Foreskin melanocyte (primary cell): ENCODE measurements at places on chromosomes 12 and 14.

DNA sequence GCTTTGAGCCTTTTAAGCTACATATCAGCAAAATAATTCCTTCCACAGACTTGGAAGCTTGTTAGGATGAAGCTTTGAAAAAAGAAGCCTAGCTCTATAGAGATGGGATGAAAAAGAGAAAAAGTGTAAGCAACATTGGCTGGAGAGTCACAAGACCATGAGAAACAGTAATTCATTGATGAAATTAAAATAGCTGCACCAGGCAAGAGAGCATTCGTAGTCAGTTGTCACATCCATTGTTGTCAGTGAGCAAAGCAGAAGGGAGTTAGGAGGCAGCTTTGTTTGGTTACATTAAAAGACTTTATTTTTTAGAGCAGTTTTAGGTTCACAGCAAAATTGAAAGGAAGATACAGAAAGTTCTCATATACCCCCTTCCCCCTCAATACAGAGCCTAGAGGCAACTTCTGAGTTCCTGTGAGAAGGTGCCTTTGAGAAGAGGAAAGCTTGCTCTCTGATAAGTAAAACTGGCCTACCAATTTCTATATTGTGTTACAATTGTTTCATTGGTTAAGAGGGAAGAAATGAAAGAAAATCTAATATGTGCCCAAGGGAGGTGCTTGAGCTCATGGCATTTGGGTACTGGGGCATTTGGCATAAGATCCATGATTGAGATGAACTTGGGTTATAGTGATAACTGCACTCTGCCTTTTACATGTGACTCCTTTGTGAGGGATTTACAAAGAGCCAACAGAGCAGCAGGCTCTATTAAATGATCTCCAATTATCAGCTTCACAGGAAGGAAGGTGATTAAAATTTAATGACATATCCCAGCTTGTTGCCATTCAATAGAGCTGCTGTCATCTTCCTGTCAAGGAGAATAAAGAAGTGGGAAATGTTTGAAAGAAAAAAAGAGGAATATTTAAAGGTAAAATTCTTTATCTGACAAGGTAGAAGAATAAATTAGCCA, 361.3 kb upstream of the TMTC1 start:
- DNase-seq = no peak

DNA sequence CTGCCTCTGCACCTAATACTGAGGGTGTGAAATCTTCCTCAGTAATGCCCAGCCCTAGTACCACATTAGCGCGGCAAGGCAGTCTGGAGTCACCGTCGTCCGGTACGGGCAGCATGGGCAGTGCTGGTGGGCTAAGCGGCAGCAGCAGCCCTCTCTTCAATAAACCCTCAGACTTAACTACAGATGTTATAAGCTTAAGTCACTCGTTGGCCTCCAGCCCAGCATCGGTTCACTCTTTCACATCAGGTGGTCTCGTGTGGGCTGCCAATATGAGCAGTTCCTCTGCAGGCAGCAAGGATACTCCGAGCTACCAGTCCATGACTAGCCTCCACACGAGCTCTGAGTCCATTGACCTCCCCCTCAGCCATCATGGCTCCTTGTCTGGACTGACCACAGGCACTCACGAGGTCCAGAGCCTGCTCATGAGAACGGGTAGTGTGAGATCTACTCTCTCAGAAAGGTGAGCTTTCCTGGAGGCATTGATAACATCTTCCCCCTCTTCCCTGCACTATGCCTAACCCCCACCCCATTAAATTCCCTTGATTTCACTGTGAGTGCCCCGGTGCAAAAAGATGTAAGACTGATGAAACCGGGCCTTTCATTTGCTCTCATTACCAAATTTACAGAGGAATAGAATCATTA, 291.4 kb downstream of the NAV3 start:
- no peak for DNase-seq

GRCh38 chr14:95361373-95362137, 41.8 kb upstream of the CLMN start:
- DNase-seq = no peak

- no peak for DNase-seq
Measured at GRCh38 chr14:69648480-69649451, 37.4 kb downstream of the SUSD6 start.

GRCh38 chr12:115726691-115727090, 550.8 kb downstream of the MED13L start:
- DNase-seq = no peak

GRCh38 chr12:103431950-103432349, 63.8 kb downstream of the C12orf42 start:
- DNase-seq = no peak

DNA sequence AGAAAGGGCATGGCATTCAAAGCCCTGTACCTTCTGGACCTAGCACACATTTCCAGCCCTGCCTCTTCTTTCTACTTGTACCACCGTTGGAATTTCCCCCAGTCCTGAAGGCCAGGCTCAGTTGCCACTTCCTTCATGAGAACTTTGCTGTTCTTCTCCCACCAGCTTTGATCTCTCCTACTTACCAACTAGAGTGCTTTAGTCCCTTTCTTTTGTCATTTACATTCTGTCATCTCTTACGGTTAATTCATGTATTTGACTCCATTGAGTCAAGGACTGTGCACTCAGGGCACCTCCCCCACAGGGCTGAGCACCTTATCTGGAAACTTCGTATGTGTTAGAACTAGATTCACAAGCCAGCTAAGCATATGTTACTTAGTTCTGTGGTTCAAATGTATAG, 26.3 kb downstream of the BICDL1 start:
- no peak for DNase-seq

DNA sequence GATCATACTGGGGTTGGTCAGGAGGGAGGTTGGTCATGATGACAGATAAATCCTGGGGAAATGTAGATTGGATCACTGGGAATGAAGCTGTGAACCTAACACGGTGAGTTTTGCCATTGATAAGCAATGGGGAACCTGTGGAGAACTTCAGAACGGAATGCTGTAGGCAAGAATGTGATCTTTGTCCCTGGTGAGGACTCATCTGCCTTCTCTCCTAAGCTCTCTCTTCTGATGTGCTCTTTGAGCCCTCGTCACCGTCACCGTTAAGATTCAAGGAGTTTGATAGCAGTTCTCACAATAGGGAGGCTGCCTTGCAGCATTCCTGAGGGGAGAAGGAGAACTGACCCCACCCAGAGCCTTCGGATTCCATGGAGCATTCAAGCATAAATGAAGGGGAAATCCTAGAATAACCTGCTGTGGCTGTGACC, 217.6 kb downstream of the ANO6 start:
- no peak for DNase-seq

DNA sequence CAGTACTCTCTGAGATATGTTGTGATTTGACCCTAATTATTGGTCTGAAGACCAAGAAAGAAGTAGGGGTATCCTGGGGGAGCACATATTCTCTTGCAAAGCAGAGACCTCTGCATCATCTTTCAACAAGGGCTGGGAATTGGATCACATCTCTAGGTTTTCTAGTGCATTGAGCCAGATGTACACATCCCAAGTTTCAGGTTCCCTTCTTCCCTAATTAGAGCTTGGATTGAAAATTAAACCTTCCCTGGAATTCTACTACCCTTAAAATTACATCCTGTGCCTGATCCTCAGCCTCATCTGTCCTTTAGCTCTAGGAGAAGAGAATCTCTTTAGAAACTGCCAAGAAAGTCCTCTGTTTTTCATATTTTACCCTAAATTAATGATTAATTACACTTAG, 839.6 kb downstream of the SLC6A15 start:
- DNase-seq = no peak

DNA sequence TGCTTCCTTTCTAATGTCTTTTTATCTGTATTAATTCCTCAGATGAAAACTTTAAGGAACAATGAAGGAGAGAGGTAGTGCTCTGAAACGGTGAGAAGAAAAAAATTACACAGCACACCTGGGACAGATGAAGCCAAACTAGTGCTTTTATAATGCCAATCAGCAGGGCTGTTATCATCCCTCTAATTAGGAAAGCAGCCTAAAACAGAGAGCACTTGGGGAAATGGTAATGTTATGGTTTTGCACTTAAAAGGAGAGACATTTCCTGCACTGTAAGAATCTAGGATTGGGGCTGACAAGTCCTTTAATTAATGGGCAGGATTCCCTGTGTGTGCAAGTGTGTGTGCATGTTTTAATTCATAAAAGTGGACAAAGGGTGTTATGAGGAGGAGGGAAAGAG, 4.8 kb upstream of the LMO3 start:
- DNase-seq = no peak

- DNase-seq = no peak
Measured at GRCh38 chr12:114287821-114288525, 118.0 kb downstream of the TBX5 start.
